Activated T-cell treated with anti-CD3 and anti-CD28 coated beads, Interleukin-2, amount 50 U/mL, for 72 hours (primary cell): ENCODE measurements at places on chromosomes 1 and 21. TPM values are rescaled to one million over a fixed set of nuclear protein-coding genes. Genes with fewer than 3 reads are reported as not detected.

DNA sequence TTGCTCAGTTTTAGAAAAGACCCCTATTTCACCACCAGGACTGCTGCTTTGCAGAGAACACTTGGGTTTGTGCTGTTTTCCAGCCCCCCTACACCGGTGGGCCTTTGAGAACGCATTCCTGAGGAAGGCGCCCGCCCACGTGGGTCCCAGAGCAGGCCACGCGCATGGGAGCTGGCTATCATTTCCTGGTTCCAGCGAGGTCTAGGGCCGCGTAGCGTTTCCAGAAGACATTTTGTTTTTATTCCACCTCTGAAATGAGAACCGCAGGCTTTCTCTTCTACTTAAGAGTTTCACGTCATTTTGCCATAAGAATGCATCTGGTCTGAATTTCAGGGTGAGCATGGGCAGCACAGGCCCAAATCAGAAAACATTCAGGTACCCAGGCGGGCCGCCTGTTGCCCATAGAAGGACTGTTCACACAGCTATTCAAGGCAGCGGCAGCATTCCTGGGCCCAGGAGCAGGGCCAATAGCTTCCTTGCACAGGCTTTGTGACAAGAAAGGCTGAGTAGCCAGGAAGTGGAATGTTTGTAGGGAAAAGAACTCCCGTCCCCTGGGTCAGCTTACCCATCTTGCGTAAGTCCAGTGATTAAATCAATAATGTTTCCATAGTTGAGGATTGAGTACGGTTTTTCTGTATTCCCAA is 1.4 kb upstream of the KLHL21 start:
- DNase-seq, result no peak

DNA sequence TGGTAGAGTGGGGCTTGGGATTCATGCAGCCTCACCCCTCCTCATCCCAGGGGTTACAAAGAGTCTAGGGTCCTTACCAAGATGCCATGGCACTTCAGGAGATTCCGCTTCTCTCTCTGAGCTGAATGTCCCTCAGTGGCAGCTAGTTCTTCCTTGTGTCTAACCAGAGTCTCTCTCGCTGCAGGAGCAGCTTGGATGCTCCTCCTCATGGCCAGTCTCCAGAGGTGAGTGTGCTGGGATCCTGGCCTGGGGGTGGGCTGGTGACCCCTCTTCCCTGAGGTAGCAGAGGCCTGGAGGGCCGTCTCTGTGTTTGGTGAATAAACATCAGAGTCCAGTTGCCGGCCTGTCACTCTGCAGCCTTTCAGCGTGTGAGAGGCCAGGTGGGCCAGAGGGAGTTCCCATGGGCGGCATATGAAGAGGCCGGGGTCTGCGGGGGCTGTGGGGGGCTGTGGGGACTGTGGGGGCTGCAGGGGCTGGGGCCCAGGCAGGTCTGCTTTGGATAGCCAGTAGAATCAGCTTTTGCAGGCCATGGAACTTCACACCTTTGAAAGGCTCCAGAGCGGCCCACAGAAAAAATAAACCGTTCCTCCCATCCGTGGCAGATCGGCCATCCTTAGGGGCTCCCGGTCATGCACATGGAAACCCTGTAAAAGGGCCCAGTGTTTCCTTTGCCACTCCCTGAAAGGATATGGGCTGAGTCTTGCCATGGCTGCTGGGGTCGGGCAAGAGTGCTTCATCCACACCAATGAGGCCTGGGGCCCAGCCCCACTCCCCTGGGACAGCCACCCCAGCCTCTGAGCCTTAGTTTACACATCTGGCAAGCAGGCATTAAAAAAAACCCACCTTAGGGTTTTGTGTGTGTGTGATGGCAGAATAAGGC is 256.4 kb downstream of the FOXD2 start:
- no peak for DNase-seq

DNA sequence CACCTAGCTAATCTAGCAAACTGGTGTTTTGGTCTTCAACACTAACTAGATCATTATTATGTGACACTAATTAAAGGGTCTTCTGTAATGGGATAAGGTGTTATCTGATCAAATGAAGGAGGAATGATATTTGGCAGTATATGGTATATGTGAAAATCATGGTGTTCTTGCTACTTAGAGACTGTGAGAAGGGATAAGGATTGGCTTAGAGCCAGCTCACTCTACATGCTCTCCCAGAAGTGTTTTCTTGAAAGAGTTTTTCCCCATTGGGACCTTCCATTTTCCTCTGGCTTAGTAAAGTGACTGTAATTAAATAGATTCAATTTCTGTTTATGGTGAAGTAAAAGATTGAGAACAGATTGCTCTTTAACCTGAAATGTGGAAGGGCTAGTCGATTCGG is 71.2 kb upstream of the RGL1 start:
- no peak for DNase-seq

- DNase-seq, result no peak
These were observed 132.7 kb upstream of the ARHGEF16 start for GRCh38 chr1:3321559-3322449.

DNA sequence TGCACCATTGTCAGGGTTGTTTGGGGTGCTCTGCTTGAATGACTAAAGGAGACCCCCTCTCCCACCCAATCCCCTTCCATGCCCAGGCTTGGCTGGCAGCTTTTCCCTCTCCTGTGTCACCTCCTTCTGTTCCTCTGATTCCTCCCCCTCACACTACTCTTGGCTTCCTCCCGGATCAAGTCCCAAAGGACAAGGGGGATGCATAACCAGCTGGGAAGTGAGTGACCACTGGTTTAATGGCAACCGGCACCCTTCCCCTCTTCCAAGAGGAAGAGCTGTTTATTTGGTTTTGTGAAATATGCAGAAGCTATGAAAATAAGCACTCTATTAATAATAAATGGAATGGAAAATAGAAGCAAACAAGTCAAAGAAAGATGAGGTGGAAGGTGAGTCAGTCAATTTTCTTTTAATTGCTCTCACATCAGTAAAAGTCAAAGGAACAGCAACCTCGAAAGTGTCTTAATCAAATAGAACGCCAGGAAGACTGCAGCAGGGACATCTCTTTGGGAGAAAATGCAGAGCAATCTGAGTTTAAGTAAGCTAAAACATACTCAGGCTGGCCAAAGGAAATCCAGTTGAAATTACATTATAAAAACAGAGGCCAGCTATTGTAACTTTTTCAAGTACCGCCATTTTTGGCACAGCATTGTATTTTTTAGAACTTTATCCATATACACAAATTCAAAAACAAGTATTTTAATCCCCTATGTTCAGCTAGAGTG is 322.5 kb downstream of the SIPA1L2 start:
- DNase-seq, result no peak

DNA sequence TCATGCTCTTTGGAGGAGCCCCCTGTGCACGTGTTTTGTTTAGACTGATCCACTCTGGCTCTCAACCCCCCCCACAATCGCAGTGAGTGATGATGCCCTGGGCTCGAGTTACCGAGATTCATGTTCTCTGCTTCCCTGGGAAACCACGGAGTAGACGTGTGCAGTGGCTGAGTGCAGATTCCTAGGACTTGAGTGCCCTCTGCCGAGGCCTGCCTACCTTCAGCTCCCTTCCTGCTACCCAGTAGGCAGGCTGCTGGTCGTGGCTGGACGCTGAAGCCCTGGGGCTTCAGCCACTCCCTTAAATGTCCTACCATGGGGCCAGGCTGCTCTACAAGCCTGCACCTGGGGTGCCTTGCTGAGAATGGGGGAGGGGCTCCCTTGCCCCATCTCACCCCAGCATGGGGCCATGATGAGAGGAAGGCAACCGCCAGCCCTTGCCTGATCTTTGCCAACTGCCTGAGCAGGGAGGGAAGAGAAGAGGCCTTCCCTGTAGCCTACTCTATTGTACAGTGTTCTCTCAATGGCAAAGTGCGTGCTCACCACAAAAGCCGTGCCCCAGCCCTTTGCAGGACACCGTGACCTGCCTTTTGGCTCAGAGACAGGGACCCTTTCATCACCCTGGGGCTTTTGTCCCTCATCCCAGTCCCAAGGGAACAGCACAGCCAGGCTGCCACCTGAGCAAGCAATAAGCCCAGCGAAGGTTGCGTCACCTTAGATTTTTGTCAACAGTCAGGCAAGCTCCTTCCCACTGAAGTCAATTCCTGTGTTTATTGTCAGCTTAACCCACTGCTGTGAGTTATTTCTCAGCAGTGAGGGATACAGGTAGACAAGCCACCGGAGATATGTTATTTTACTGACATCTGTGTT is 4.1 kb upstream of the GRIK3 start:
- no peak for DNase-seq

The CSF3R gene
- 0.79 TPM for total RNA-seq

The ZFP69 gene
- total RNA-seq, result 8.4 TPM

The NMNAT2 gene
- total RNA-seq, result not detected

The CFAP74 gene
- not detected for total RNA-seq
